ENCODE measurements at places on chromosomes 16 and 17. TPM values are rescaled to one million over a fixed set of nuclear protein-coding genes. Genes with fewer than 3 reads are reported as not detected.
A peak's percentile ranks its signal among the peaks of the same experiment; 100 is the strongest.

DNA sequence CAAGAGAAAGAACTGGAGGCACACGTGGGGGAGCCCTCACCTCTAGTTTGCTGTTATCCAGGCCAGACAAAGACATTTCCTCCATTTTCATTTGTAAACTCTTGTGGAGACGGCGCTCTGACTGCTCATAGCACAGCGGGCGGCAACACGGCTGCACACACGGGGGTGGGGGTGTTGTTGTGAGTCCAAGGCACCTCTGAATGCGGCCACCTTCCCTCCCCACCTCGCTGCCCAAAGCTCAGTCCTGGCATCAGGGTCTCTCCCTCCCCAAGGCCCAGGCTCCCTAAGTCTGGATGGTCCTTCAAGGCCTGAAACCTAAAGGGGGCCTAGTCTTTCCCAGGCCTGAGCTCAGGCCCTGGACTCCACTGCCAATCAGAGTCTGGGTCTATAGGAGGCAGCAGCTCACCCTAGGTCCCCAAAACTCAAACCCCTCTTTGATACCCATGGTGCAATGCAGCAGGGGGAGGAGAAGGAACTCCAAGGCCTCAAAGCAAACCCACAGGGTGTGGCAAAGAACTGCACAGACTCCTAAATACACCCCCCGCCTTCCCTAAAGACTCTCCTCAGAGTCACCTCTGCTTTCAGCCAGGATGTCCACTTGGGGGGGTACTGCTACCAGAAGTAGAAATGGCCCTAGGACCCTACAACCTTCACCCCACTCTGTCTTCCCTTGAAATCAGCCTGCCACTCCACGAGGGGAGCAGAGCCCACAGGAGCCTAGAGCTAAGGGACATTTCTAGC is 1.5 kb downstream of the ATXN7L3 start:
- peak; percentile 24 for DNase-seq

DNA sequence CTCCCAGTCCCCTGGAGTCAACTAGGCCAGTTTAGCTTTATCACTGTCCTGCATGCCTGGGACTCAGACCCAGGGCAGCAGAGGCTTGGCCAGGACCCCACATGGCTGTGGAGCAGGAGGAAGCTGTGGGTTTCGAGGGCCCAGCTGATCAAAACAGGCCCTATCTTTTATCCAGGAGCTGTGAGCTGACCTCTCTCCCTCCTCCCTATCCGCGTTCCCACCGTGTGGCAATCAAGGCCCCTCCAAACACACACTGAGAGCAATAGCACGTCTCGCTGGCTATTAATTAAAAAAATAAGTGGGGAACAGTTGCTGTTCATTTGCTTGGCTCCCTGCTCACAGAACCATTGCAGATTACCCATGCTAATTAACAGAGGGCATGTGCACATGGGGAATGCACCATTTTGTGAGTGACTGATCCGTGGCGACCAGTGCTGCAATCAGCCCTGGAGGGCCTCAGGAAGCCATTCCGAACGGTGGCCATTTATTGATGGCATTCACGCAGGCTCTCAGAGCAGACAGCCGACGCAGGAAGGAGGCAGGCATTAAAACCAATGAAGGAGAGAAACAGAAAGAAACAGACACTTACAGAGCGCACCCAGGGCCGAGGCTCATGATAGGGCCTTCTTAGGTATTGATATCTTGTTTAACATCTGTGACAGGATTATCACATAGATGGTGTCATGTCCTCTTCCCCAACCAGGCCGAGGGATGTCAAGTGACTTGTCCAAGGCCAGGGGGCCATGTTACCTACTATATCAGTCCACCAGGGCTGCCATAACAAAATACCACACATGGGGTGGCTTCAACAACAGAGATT is 157.1 kb downstream of the KATNIP start:
- no peak for DNase-seq

Gene ABHD15
- 9.9 TPM for total RNA-seq

- DNase-seq: peak; percentile 9
Measured at GRCh38 chr16:85798283-85798776, 1.0 kb downstream of the EMC8 start.

Gene PITPNM3
- 0.20 TPM for total RNA-seq

Gene MYOCD
- not detected for total RNA-seq

- no peak for DNase-seq
Measured at GRCh38 chr17:511001-511698, 158.5 kb upstream of the RPH3AL start.

Gene TMEM238L
- not detected for total RNA-seq

DNA sequence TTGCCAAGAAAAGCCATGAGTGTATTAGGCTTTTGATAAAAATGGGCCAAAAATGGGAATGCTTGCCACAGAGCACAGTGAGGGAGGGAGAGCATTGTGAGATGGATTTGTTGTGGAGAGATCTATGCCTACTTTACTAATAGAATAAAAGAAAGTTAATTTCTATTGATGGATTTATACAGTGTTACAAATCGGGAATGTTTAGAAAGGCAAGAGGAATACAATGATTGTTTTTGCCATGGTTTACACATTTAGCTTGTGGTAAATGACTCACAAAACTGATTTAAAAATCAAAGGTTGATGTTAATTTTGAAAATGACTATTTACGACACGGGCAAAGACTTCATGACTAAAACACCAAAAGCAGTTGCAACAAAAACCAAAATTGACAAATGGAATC is 16.6 kb downstream of the CCL4 start:
- DNase-seq: no peak

- no peak for DNase-seq
Measured at GRCh38 chr17:74119965-74120364, 83.5 kb upstream of the RPL38 start.

Gene C17orf50
- not detected for total RNA-seq

Gene FBXW10
- not detected for total RNA-seq

Gene MARCHF10
- not detected for total RNA-seq

DNA sequence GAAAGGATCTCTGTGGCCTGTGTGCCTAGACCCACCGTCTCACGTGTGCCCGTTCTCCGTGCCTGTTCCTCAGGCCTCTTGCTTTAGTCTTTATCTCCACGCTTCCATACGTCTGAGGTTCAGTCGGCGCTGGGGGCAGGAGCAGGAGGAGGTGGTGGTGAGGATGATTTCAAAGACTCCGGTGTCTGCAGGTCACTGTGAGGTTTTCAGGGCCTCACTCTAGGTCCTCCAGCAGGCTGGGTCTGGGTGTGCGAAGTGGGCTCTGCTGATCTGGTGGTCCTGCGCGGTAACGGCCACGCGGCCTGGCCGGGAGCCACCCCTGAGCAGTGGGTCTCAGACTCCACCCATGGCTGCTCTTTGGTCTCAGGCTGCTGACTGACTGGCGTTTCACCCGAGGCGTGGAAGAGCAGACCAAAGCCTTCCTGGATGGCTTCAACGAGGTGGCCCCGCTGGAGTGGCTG is 14.4 kb upstream of the CLEC18A start:
- no peak for DNase-seq

GRCh38 chr17:15048933-15049794 is 216.0 kb downstream of the PMP22 start:
- DNase-seq: no peak

- no peak for DNase-seq
Measured at GRCh38 chr17:78608804-78609186, 31.6 kb upstream of the DNAH17 start.

Gene COPRS
- total RNA-seq: 5.0 TPM

GRCh38 chr17:74085434-74085833 is 118.0 kb upstream of the RPL38 start:
- DNase-seq: no peak

GRCh38 chr17:8916466-8916865 is 49.0 kb upstream of the PIK3R6 start:
- DNase-seq: no peak

Gene CDRT15
- total RNA-seq: not detected

DNA sequence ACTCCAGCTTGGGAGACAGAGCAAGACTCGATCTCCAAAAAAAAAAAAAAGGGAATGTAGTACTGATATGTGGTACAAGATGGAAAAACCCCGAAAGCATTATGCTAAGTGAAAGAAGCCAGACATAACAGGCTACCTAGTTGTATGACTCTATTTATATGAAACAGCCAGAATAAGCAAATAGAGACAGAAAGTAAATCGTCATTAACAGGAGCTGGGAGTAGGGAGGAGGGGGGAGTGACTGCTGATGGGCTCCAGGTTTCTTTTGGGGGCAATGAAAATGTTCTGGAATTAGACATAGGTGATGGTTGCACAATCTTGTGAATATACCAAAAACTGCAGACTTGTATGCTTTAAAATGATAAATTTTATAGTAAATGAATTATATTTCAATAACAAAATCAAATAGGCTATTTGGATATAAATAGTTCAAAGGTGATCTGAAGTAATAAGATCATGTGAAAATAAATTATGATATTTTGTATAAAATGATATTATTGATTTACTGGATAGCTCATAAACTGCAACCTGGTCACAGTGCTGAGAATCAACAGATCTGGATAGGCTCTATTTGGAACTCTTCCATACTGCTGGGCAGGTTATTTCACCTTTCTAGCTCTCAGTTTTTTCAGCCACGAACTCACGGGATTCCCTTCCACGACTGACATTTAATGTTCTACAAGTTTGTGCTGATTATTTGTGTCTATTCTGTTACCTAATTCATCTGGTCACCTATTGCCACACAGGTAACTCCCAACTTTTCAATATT is 27.1 kb downstream of the ZNF652 start:
- DNase-seq: no peak

- DNase-seq: no peak
Measured at GRCh38 chr16:82621781-82622180, 5.0 kb upstream of the CDH13 start.

GRCh38 chr16:31477220-31478216 is 5.4 kb upstream of the SLC5A2 start:
- DNase-seq: no peak

Gene MPP2
- 1.6 TPM for total RNA-seq

- DNase-seq: no peak
Measured at GRCh38 chr16:12529582-12529981, 274.1 kb downstream of the CPPED1 start.

GRCh38 chr16:75733305-75734211 is 7.3 kb upstream of the CPHXL start:
- DNase-seq: no peak

Gene MYH13
- total RNA-seq: not detected

Gene RHBDL3
- total RNA-seq: not detected

Gene PRMT7
- 53.8 TPM for total RNA-seq

GRCh38 chr16:85746460-85747215 is 4.3 kb downstream of the C16orf74 start:
- no peak for DNase-seq

GRCh38 chr16:72380283-72380682 is 208.3 kb upstream of the PMFBP1 start:
- no peak for DNase-seq

DNA sequence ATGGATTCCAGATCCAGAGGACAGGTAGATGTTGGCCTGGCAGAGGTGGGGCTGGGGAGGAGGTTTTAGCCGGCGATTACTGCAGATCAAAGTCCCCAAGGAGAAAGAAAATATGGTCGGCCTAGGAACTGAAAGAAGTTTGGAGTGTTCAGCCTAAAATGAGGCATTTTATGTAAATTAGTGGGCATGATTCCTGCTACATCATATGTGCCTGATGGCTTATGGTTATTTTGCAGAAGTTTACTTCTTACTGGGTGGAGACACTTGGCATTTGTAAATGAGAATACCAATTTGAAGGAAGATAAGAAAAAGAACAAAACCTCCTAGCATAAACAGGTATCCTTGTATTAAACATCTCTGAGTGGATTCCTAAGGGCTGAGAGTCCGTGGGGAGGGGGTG is 149.3 kb downstream of the FOXL1 start:
- DNase-seq: no peak

Gene MEOX1
- 15.3 TPM for total RNA-seq

Gene GP1BA
- total RNA-seq: 1.9 TPM

DNA sequence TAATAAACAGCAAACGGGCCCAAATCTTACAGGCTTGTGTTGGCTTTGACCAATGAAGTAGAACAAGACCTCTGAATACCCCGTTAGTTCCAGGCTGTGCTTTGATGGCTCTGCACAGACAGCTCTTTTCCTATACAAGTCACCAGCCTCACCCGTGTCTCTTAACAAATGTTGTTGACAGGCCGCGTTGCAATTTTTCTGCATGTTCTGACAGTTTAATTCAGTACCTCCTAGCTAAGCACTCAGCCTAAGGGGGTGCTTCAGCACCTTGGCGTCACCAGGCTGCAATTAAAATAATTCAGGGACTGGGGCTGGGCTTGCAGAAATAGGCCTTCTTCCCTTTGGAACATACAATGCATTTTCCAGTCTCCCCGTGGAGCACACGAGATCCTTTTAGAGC is 500.1 kb downstream of the MAF start:
- DNase-seq: no peak

Gene ZNF778
- total RNA-seq: 7.9 TPM

DNA sequence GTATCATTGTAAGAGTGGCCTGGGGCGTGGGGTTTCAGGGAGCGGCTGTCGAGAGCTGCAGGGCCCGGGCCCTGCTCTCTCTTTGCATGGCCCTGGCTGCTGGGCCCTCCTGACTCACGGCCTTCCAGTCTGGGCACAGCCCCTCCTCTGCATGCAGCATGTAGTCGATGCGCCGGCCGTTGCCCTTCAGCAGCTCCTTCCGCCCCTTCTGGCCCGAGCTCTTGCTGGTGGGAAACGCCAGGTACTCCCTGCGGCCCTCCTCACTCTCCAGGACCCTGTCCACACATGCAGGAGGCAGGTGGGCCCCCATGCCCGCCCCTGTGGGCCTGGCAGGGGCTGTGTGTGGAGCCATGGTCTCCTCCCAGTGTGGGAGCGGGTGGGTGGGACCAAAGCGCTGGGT is 50.7 kb downstream of the PRMT7 start:
- no peak for DNase-seq

GRCh38 chr17:78965491-78965924 is 14.2 kb downstream of the LGALS3BP start:
- DNase-seq: no peak

DNA sequence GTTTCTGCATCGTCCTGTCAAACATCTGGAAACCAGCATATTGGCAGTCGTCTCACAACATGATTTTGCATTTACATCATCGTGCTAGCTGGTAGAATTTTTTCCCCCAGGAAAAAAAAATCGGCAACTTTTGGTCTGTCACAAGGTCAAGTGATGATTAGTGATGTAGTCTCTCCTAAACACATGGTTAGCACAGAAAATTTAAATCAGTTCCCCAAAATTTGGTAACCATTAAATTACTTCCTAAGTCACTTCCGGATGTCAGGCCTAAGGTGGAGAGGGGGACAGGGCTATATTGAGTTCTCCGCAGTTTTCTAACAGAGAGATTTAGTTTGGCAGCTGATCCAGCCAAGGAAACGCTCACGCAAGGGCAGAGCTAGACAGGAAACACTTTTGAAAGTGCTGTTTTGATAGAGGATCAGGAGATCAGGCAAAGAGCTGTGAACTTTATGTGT is 271.0 kb upstream of the TBX2 start:
- no peak for DNase-seq

GRCh38 chr16:1895068-1895467 is 23.1 kb upstream of the MEIOB start:
- DNase-seq: no peak

All from CD4-positive, CD25-positive, alpha-beta regulatory T cell (primary cell).